Fibroblast of pulmonary artery (primary cell): ENCODE measurements at places on chromosomes 3 and 15.

GRCh38 chr15:38945551-38946298 lies 381.1 kb upstream of the RASGRP1 start:
- no peak for DNase-seq

DNA sequence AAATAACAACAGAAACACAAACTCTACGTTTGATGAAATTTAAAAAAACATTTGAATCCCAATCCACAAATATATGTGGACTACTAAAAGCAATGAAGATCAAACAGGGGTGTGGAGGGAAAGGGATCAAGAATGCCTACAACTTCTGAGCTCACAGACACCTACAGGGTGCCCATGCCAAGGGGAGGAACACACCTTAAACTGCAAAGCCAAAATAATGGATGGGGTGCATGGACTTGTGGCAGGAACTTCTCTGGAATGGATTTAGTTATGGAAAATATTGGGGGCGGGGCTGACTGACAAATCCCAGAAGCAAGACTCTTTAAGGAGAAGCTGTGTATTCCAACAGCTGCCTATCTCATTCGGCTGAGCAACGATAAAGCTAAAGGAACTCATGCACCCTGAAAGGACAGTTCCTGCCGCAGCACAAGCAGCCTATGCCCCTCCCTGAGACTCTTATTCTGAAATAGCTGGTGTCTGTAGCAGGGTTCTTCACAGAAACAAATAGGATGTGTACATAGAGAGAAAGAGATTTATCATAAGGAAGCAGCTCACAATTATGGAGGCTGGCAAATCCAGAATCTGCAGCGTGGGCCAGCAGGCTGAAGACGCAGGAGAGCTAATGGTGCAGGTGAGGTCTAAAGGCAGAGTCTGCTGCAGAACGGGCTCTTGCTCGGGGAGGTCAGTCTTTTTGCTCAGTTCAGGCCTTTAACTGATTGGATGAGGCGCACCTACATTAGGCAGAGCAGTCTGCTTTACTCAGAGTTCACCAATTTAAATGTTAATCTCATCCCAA lies 24.5 kb upstream of the PLA2G4D start:
- no peak for DNase-seq

GRCh38 chr15:90191794-90192509 lies 9.2 kb upstream of the SEMA4B start:
- peak; percentile 60 for DNase-seq

DNA sequence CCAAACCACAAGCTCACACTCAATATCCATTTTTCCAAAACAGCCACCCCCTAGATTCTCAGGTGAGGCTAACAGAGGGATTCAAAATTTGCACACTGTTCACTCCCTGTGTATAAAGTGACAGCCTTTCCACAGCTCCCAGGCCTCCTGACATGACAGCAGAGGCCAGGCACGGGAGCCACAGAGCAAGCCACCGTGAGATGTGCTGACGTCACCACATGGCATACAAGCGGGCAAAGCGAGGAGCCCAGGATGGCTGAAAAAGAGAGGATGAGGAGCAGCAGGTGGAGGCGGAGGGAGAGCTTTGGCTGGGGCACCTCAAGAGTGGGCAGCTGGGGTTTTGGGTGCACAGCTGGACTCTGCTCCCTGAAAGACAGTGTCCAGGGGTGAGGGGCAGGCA lies 27.1 kb downstream of the EHD4 start:
- no peak for DNase-seq

DNA sequence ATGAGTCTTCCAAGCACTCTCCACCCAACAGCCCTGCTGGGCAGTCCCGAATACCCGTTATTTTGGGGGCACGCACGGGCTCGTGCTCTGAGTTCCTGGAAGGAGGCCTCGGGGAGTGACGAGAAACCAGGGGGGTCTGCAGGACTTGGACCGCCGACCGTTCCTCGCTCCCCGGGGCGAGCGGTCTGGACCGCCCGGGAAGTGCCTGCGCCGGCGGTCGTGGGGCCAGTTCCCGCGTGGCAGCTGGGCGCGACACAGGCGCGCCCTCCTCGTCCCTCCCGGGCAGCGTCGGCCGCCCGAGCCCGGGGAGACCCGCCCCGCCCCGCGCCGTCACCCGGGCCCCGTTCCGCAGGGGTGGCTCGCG lies 387 bp downstream of the GNB4 start:
- peak; percentile 32 for DNase-seq

DNA sequence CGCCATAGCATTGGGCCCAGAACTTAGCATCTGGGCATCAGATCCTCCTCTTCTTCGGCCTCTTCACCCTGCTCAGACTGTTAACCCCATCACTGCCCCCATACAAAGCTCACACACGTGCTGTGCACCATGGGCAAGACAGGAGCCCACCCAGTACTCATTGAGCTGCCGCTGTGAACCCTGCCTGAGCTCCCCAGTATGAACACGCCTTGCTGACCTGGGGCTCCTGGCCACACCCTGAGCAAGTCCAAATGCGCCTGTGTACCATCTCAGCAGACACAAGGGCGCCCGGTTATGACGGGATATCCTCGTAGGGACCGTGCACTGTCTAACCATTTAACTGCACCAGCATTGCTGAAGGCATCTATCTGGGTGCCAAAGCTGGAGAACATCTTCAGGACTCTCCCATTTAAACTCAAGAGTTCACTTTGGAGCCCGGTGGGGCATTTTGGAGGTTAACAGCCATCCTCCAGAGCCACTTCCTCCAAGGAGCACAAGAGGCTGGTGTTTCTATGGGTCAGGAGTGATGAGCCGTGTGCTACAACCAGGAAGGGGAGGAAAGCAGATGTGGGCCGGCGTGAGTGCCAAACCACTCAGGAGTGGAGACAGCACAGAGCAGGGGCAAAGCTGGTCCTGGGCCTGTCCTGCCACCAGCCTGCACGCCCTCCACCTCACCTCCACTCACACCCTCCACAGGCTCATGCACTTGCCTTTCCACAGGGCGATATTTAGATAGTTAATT lies 12.1 kb downstream of the PRR23E start:
- no peak for DNase-seq

DNA sequence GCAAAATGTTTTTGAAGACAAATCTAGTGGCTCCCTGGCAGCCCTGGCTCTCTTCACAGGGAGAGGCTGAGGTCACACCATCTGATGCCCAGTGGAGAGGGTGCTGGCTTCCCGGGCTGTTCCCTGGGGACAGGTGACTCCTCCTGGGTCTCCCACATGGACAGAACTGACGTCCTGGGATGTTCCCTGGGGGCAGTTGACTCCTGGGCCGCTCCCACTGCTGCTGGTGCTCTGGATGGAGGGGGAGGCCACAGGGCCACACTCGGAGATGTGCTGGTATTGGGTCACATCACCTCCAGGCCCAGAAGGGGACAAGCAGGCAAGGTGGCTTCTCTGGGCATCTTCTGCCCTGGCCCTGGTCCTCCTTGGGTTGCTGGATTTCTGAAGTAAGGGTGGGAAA lies 27.8 kb upstream of the ACAD9 start:
- DNase-seq, result no peak

GRCh38 chr3:194685718-194686413 lies at the start of gene FAM43A:
FAM43A (plus strand) TSS chr3:194685883; CDS start chr3:194686827, 944 bp downstream.
- DNase-seq, result peak; percentile 98

DNA sequence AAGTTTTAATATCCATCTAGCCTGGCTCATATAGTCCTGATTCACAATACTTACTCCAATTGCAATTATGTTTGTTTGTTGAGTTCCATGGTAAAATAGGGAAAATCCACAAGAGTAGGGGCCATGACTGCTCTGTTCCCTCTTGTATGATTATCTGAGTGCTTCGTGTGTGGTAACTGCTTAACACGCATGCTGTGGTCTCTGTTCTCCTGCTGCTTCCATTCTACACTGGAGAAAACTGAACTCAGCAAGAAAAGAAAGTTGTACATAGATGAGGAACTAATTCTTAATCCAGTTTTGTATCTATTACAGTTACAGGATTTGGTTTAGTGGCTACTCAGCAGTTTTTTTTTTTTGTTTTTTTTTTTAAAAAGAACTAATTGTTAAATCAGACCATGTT lies 223.0 kb upstream of the SATB1 start:
- no peak for DNase-seq

GRCh38 chr3:38588995-38589937 lies 60.2 kb downstream of the SCN5A start:
- no peak for DNase-seq

GRCh38 chr15:55267401-55268175 lies 22.0 kb downstream of the RAB27A start:
- DNase-seq, result peak; percentile 41

DNA sequence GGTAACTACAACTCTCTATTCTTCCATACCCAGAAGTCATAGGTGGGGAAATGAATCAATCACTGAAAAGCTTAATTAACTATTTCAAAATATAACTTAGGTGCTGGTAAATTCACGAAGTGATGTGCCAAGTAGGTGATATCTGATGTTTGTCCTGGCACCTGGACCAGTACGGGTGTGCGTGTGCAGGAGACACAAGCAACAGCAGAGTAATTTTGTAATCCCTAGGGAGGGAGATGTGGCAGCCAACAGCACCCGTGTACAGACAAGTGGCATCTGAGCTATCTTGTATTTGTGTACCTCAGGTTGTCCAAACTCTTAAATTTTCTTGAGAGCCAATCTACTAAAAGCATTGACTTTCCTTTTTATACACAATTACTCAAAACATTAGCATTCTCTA lies 22.8 kb downstream of the USF3 start:
- DNase-seq, result no peak

- no peak for DNase-seq
These were observed 48.5 kb upstream of the SLC12A8 start for GRCh38 chr3:125261031-125261430.

GRCh38 chr15:84834969-84835368 lies 17.8 kb downstream of the ALPK3 start:
- no peak for DNase-seq

DNA sequence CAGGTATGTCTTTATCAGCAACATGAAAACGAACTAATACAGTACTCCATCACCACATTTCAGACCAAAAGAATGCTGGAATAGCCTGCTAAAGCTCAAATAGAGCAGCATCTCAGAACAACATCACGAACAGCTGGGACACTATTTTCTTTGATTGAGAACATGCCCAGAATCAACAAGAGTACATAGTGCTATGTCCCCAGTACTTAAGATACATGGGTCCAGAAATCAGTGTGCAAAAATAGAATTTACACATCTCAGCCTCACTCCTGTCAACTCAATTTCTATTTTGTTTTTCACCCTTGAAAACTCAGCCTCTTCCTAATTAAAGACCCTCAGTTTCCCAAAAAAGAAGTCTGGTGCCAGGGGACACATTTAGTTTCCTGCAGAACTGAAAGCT lies 753.9 kb downstream of the AGBL1 start:
- DNase-seq, result no peak

DNA sequence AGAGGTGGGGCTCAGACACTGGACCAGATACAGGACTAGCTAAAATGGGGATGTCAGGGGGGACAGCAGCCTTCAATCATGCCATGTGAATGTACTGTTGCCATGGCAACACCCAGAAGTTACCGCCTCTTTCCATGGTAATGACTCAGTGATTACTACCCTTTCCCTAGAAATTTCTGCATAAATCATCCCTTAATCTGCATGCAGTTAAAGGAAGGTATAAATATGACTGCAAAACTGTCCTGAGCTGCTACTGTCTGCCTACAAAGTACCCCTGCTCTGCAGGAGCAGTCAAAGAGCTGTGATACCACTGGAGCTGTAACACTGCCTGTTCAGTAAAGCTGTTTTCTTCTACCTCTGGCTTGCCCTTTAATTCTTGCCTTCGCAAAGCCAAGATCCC lies 168.2 kb downstream of the PEAK1 start:
- DNase-seq, result peak; percentile 8

DNA sequence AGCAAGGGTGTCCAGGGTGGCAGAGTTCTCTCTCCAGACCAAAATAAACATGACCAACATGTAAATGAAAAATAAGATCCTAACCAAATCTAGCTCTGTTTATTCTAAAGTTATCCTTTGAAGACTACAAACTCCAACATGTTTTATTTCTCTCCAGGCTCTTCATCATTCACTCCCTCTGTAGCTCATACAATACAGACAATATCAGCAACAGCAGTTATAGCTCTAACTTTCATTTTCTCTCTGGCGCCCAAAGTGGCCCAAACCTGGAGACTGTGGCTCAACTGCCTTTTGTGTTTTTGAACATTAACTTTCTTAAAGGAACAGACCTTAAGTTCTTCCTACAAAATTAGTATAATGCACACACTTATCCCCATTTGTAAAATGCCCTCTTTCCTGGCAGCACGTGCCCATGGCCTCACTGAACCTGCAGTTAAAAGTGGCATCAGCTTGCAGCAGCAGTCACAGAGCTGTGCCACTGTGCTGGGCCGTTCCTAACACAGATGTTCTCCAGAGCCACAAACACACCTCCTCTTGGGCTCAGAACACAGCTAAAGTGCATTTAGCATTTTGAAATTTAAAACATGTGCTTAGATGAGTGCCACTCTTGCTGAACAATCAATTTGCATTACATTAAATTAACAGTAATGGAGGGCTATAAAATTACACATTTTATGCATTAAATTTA lies 91.9 kb downstream of the RORA start:
- DNase-seq, result no peak

DNA sequence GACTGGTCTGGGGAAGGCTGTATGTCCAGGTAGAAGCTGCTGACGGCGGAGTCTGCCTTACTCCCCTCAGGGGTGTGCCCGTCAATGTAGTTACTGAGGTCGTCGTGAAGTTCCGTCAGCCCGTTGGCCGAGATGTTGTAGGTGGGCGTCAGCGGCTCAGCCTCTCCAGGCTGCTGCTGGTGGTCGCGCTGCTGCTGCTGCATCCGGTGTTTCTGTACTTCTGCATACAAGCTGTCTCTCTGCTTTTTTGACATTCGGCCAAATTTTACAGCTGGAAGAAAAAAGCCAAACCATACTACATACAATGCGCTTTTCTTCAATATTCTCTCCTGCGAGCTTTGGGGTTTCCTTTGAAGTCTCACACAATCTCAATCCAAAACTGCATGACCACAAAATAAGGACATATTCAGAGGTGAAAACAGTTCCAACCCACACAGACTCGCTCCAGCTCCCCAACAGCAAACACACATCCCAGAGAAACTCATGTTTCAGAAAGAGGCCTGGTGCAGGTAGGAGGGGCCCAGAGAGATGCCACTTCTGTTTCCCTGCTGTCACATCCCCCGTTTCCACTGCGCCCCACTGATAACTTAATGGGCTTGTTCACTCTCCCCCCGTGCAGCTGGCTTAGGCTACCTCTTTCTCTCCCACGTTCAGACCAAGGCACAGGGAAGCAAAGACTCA lies 32.5 kb upstream of the ICE2 start:
- DNase-seq, result peak; percentile 9

DNA sequence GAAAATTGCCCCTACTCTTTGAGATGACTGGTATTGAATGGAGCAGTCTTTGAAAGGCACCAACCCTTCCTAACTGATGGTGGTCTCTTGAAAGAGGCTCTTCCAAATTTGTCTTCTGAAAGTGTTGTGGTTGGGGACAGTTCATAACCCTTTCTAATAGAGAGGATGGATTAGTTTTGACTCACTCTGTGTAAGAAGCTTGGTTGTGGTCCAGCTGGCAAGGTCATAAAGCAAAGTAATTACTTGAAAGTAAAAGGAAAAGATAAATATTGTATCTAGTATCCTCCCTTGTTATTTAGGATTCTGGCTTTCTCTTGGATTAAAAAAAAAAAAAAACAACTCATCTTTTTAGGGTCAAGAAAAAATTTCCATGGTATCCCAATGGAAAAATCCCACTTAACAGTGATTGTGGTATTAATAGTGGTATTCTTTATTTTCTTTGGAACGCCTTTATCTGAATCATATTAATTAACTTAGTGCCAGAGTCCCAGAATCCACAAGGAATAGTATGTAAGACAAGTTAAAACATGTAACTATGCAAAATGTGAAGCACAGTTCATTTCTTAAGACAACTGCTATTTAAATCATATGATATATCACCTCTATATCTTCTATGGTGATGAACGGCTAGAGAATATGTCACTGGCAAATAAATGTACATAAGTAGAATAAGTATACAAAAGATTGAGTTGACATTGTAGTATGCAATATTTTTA lies 469.3 kb upstream of the CDIN1 start:
- peak; percentile 31 for DNase-seq
